ENCODE measurements at places on chromosomes 2 and 18. TPM values are rescaled to one million over a fixed set of nuclear protein-coding genes. Genes with fewer than 3 reads are reported as not detected.

Gene EPG5
- 25.7 TPM for total RNA-seq

Gene TBR1
- total RNA-seq, result 0.26 TPM

Gene EEF1B2
- 1,110 TPM for total RNA-seq

Gene CMPK2
- total RNA-seq, result 0.40 TPM

Gene PSD4
- total RNA-seq, result 13.2 TPM

DNA sequence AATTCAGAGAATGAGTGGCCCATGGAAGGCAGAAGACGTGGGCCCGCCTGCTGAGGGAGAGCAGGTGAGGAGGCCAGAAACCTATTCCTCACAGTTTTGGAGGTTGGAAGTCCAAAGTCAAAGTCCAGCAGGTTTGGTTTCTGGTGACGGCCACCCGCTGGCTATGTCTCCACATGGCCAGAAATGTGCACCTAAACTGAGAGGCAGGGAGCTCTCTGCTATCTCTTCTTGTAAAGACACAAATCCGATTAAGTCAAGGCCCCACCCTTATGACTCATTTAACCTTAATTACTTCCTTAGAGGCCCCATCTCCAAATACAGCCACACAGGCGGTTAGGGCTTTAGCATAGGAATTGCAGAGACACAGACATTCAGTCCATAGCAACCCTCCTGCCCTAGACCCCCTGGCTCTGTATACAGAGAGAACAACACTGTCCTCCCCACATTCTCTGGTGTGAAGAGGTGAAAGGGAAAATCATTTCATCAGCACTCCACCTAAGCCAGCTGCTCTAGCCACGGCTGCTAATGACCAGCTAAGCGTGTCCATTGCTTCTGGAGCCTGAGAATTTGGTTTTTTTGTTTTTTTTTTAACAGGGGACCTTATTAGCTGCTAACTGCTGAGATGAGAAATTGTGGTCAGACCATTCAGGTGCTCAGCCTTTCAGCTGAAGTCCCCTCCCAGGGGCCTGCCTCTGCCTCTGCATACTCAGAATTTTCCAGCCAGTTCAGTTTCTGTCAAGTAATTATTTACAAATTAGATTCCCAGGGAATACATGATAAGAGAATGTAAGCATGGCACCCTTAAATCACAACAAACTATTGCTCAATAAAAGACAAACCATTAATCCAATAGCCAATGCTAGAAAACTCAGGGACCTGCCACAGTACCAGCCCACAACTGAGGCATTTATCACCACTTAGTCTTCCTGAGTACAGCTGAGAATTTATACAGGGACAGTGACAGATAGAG is 368.7 kb upstream of the ID2 start:
- no peaks in the 10 kb centered on the region for H3K36me3 ChIP-seq
- DNase-seq, result peak; percentile 58
- no peaks in the 10 kb centered on the region for H3K27me3 ChIP-seq
- H3K4me3 ChIP-seq, result no peak overlapping the region
- peaks cover 6% of the 10 kb centered on the region for H3K4me1 ChIP-seq

GRCh38 chr18:28903306-28903705 is 726.4 kb upstream of the CDH2 start:
- H3K4me3 ChIP-seq, result no peak overlapping the region
- no peaks in the 10 kb centered on the region for H3K36me3 ChIP-seq
- H3K27me3 ChIP-seq, result no peaks in the 10 kb centered on the region
- H3K27ac ChIP-seq, result no peak overlapping the region
- no peak for DNase-seq
- H3K4me1 ChIP-seq, result peaks cover 8% of the 10 kb centered on the region

DNA sequence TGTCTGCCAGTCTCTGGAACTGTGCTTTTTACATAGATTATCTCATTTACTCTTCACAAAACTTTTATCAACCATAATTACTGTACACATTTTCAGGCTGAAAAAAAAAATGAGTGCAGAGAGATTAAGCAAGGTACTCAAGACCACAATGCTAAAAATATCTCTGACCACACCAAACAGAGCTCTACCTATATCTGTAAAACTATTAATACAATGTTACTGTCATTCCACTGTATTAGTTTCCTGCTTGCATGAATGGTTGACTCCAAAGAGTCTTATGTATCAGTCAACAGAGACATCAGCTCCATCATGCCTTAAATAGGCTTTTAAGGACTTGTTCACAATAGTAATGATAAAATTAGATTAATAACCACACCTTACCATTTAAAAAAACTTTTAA is 134.7 kb upstream of the CCDC150 start:
- no peaks in the 10 kb centered on the region for H3K36me3 ChIP-seq
- H3K27ac ChIP-seq, result no peak overlapping the region
- no peaks in the 10 kb centered on the region for H3K27me3 ChIP-seq
- peaks cover 6% of the 10 kb centered on the region for H3K4me1 ChIP-seq
- no peak overlapping the region for H3K4me3 ChIP-seq

DNA sequence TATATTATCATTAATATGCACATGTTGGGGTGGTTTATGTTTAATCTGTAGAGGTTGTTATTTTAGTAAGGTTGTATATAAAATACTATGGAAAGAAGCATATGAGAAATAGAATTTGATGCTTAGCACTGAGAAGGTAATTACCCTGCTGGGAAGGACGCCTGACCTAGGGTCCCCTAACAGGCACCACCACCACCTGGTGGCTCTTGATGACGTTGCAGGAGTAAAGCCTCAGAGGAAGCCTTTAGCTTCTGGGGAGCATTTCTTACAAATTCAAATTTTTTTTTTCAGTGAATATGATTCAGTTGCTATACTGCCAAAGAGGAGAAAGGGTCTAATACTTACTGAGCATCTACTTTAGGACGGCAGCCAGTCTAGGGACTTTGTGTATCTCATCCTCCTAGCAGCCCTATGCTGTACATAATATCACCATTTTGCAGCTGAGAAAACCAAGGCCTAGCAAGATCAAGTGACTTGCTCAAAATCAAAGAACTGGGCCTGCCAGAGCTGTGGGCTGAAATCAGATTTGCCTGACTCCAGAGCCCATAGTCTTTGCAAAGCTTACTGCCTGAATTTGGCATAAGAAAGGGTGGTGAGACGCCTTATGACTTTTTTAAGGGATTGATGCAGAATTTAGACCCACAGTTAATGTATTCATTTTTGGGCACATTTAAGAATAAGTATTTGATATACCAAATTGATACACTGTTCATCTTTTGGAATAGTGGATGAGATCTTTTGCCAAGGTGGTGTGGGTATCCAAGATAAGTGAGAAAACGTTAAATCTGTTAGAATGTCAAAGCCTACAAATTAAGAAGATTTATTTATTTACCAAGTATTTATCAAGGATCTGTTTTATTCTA is 78.8 kb upstream of the GAREM1 start:
- no peak overlapping the region for H3K4me3 ChIP-seq
- peak; percentile 74 for DNase-seq
- peaks cover 6% of the 10 kb centered on the region for H3K4me1 ChIP-seq
- no peak overlapping the region for H3K27ac ChIP-seq
- H3K36me3 ChIP-seq, result no peaks in the 10 kb centered on the region

GRCh38 chr2:231732604-231733003 is 24.3 kb downstream of the PTMA start:
- H3K4me1 ChIP-seq, result no peaks in the 10 kb centered on the region
- peak overlapping the region; percentile 39 for H3K27ac ChIP-seq
- H3K27me3 ChIP-seq, result no peaks in the 10 kb centered on the region
- H3K4me3 ChIP-seq, result no peak overlapping the region
- no peak for DNase-seq
- peaks cover 20% of the 10 kb centered on the region for H3K36me3 ChIP-seq

DNA sequence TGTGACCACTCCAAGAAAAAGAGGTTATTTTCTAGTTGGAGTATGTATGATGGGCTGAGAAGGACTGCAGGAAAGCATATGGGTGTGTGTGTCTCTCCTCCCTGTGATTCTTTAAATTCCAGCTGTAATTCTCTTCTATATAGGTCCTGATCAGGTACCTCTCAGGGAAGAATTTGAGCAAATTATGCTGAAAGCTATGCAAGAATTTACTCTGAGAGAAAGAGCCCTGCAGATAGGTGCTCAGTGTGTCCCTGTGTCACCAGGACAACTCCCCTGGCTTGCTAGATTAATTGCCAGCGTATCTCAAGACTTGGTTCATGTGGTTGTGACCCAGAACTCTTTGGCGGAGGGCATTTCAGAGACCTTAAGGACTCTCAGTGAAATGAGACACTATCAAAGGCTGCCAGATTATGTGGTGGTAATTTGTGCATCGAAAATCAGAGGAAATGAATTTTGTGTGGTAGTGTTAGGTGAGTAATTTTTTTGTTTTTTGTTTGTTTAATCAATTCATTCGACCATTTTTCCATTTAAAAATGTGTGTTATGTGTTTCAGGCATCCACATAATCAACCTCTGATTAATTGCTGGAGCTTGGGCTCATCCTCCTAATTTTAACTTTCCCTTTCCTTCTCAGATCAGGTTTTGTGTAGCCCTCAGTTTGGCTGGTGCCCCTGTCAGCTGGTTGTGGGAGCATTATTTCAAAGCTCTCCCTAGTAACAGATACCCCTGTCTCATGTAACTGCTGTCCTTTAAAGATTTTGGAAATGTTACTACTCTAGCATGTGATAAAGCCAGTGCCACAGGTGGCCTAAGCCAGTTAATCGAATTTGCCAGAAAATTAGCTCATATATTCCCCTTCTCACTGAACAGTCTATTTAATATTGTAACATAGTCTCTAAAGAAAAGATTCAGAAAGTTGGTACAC is 150.9 kb downstream of the ESCO1 start:
- no peak overlapping the region for H3K27ac ChIP-seq
- peaks cover 12% of the 10 kb centered on the region for H3K36me3 ChIP-seq
- no peaks in the 10 kb centered on the region for H3K27me3 ChIP-seq
- H3K4me3 ChIP-seq, result no peak overlapping the region
- DNase-seq, result no peak

All from MCF 10A (cell line).